Stimulated activated CD4-positive, alpha-beta T cell treated with anti-CD3 and anti-CD28 coated beads, Interleukin-1b, Interleukin-23, amount 100 ng/mL, for 24 hours (primary cell): ENCODE measurements at places on chromosomes 4 and X.

- peak; percentile 65 for DNase-seq
Observed at GRCh38 chrX:119565107-119565663, at the start of gene STEEP1. TSS of gene STEEP1 (minus strand) at chrX:119565409. CDS start at chrX:119565355, 54 bp downstream.

GRCh38 chrX:154136627-154137161 lies 7.3 kb upstream of the OPN1LW start:
- DNase-seq = peak; percentile 36

DNA sequence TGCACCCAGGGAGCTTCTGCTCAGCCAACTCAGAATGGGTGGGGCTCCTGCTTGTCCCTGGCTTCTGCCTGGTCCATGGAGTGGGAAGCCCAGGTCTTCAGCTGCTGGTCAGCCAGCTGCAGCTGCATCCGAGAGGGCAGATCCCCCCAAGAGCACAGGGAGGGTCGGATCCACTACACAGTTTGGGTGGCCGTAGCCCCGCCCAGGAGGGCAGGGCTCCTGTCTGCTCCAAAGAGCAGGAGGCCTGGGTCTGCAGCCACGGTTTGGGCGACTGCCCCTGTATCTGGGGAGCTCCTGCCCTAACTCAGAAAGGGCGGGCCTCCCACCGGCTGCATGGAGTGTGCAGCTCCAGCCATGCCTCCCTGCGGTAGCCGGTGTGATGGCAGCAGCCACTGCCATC lies 169.1 kb downstream of the TEX13A start:
- DNase-seq = no peak

DNA sequence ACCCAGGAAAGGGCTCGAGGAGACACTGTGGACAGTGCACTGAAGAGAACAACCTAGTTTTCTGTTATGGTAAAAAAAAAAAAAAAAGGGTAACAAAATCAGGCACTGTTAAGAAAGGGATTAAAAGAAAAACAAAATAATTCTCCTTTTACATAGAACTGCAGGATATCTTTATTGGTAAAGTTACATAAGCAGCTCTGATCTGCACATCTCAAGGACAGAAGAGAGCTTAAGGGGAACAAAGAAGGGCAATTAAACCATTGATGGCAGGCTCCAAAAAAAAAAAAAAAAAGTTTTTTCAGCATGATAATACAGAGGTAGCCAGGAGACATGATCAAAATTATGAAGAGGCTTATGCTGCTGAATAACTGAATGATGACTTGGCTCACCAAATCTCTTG lies 85.0 kb downstream of the HDAC8 start:
- DNase-seq = no peak

DNA sequence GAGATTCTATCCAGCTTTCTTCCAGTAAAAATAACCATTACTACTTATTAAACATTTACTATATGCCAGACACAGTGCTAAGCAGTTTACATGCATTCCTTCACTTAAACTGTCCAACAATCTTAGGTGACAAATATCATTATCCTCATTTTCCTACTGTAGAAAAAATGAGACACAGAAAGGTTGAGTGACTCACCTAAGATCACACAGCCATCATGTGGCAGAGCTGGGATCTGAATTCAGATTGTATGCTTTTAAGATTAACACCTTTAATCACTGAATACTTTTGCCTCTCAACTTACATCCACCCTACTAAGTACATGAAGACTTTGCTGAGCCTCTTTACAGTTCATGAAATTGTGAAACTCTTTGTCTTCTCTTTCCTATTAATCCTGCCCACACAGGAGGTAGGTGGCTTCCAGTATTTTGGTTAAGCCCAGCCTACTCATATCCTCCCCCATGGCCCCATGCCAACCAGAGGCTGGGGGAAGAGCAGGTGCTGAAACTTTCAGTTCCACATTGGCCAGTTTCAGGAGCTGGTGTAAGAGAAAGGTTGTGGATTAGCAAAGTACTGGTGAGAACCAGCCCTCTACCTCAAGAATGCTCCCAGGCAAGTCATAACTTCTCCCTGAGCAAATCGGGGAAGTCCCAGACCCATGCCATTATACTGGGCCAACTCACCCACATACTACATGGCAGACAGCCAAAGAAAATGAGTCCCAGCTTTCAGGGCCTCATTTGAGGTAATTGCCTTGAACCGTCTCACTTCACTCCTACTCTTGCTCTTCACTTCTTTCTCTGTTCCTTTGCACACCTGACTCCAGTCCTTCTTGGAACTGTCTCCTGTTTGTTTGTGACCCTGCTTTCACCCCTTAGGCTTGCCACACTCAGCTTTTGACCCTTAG lies 211.1 kb downstream of the GUCY2F start:
- DNase-seq = peak; percentile 7

DNA sequence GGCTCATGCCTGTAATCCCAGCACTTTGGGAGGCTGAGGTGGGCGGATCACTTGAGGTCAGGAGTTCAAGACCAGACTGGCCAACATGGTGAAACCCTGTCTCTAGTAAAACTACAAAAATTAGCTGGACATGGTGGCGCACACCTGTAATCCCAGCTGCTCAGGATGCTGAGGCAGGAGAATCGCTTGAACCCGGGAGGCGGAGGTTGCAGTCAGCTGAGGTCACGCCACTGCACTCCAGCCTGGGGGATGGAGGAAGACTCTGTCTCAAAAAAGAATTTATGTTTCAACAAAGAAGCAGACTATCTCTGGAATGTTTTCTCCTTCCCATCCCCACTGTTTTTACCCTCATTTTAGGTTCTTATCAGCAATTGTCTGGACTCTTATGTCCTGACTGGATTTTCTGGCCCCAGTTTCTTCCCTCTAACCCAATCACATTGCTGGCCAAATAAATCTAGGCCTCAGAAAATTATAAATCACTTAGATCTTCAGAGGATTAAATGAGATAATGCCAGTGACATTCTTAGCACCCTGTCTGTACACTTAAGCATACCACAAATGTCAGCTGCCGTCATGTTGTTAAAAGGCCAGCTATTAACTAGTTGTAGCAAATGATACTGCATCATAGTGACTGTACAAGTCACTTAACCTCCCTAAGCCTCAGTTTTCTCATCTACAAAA lies 44.9 kb upstream of the PRSS48 start:
- no peak for DNase-seq

DNA sequence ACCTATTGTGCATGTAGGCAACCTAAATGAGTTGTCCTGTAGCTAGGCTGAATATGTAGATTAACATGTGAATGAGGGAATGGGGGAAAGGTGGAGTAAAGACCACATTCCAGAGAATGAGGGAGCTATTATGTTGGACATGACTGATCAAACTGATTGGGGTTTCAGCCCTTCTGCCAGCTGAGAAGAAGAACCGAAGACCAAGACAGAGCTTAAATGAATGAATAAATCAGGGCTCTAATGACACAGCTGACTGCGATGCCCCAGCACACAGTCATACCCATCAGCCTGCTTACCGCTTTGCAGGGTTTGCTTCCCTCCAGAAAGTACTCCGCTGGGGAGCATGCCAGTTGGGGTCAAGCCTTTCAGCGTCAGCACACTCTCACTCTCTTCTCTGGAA lies 315.4 kb downstream of the PPP3CA start:
- no peak for DNase-seq

GRCh38 chrX:102491766-102492165 lies 20.2 kb upstream of the TCP11X2 start:
- no peak for DNase-seq

DNA sequence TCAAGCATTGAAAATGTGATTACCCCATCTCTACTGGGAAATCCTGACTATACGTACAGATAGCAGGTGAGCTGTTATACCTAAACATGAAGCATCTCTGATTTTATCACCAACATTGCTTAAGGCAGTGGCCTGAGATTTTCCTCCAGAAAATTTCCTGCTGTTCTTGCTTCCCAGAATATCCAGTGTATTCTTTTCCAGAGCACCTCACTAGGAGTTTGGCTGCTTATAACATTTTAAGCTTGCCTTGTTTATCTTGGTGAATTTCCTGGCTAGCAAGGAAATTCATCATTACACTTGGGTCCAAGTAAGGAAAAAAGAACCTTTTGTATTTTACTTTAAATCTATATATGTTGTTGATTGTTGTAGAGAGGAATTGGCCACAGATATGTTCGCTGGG lies 73.0 kb upstream of the CLCN4 start:
- DNase-seq = no peak

DNA sequence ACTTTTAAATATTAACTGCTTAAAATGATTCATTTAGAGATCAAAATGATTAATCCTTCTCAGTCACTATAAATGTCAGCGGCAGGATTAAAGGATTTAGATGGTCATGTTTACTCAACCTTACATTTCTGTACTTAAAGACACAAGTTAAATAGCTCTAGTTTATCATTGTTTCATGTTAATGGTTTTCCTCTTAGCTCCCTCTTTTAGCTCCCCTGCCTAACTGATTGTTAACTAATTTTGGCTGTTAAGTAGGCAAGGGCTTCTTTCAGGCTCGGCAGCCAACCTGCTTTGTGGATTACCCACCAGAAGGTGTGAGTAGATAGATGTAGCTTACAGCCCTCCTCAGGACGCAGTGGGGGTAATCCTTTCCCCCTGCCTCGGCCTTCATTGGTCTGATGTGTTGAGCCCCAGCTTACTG lies 96.0 kb downstream of the TENM3 start:
- no peak for DNase-seq

DNA sequence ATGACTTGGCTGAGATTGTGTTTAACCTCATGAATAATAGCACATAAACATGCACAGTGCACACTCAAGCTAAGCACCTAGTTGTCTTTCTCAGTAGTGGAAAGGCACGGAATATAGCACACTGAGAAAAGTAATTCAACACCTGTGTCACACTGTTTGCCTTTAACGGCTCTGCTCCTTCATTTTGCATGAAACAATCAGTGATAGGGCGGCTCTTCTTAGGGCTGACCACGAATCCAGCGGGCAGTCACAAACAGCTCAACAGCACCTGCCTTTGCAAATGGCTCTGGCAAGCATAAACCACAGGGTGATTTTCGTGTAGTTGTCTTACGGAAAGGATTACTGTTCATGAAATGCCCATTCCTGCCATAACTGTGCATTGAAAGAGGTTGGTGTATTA lies 954.0 kb upstream of the TENM3 start:
- no peak for DNase-seq

GRCh38 chr4:120749445-120750151 lies 172.9 kb downstream of the PRDM5 start:
- DNase-seq = no peak

DNA sequence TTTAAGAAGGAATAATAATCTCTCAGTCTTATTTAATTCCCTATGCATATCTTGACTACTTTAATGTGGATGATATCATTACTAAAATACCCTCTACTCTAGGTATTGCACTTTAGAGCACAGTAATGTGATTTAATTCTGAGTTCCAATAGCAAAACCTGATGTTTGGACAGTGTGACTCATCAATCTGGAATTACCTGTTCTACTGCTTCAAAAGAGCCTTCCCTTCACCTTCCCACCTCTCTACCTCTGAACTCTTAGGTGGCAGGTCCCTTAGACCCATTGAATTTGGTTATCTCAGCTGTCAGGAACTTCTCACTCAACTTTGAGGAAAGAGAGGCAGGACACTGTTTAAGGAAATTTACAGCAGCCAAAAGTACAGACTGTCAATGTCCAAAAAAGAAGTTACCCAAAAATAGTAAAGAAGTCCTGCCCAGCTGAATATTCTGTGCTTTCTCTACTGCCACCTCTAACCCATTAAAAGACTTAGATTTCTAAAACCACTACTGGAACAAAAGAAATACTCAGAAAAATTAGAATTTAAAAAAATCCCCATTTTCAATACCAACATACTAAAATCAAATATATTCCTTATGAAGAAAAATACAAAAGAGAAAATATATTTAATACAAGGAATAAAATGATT lies 123.1 kb upstream of the GPM6A start:
- no peak for DNase-seq

GRCh38 chr4:185244763-185245162 lies 35.4 kb downstream of the SNX25 start:
- DNase-seq = no peak

GRCh38 chr4:76153356-76153755 lies 5.2 kb upstream of the NUP54 start:
- DNase-seq = no peak

- DNase-seq = no peak
Observed at GRCh38 chrX:150060406-150060805, 122.1 kb upstream of the EOLA2 start.

- DNase-seq = no peak
Observed at GRCh38 chr4:77827343-77827742, 8.2 kb upstream of the CNOT6L start.

DNA sequence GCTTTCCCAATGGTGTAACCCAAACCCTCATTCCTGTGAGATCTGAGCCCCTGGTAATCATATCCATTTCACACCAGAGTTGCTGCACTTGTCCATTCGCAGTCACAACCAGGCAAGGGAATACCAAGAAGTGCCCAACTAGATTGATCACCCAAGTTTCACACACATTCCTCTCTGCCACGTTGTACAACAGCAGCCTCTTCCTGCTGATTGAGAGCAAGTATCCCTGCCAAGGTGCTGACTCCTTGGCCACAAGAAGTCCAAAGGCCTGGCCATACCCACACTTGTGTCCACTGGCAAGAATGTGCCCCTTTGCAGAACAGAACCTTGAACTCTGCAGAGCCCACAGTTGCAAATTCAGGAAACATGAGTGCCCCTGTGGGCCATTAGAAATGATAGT lies 6.5 kb upstream of the ACOT9 start:
- DNase-seq = no peak

DNA sequence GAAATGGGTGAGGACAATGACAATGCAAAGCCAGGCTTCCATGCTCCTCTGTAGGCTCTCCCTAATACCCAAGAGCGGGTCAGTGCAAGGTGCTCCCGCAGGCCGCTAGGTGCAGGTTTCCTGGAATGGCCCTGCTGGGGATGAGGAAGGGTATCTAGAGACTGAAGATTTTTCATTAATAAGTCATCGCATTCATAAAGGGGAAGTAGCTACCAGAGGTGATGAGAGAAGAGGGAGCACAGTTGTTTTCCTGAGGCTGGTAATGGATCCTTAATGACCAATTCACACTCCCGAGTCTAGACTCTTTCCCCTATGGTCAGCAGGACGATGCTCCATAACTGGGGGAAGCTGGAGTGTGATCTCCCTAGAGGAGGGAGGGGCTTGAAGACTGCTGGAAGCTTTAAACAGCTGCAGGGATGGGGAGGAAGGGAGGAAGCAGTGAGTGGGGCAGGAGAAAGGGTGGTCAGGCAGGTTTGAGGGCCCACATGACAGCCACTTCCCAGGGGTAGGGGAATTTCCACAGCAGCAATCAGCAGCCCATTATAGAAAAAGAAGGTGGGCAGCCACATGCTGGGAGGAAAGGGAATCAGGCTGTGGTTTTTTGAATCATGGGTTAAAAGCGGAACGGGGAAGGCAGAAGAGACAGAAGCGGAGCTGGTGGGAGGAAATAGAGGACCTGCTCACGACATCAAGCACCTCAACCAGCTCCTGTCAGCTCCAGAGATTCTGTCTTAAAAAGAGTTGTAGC lies 10.2 kb upstream of the ATP6AP2 start:
- no peak for DNase-seq

- no peak for DNase-seq
Observed at GRCh38 chr4:153495480-153496193, 29.5 kb downstream of the TMEM131L start.

GRCh38 chr4:141307241-141307689 lies 86.6 kb downstream of the ZNF330 start:
- DNase-seq = peak; percentile 6

- DNase-seq = no peak
Observed at GRCh38 chr4:16290681-16291420, 64.6 kb upstream of the TAPT1 start.
